CD4-positive, alpha-beta T cell treated with Interleukin-1 beta for 1 hour (primary cell): ENCODE measurements at places on chromosomes 6 and 20.
A peak's percentile ranks its signal among the peaks of the same experiment; 100 is the strongest.

DNA sequence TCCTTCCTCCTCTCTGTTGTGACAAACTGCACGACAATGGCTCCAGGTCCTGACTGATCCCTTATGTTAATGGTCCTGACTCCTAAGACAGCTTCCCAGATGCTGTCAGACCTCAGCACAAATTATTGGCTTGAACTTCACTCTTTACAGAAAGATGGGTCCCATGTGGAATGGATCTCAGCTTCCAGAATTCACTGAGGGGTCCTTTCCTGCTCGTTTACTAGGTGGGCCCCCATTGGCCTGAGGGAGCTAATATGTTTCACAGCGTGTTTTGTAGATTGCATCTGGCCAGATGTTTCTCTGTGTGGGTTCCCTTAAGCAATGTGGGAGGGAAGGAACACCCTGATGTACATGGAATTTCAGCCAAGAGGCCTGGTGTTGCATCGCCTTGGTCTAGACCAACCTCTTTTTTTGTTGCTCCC, 826.6 kb downstream of the MAFB start:
- no peak for DNase-seq

- no peak for DNase-seq
These were observed 161.0 kb downstream of the RALGAPA2 start for GRCh38 chr20:20551409-20551808.

- DNase-seq: no peak
These were observed 162.4 kb downstream of the FRK start for GRCh38 chr6:115898246-115898645.

GRCh38 chr6:37340639-37340943, 13.2 kb upstream of the RNF8 start:
- no peak for DNase-seq

DNA sequence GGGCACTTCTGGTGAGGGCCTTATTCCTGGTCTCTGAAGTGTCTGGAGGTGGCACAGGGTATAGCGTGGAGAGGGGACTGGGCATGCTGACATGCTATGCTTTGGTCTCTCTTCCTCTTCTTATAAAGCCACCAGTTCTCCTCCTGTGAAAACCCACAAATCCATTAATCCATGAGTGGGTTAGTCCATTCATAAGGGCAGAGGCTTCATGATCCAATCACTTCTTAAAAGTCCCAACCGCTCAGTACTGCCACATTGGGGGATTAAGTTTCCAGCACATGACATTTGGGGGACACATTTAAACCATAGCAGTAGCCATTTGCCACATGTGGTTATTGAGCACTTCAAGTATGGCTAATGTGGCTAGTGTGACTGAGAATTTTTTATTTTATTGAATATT, 3.8 kb upstream of the TRIB3 start:
- DNase-seq: no peak

GRCh38 chr6:170294298-170294730, 3.4 kb upstream of the DLL1 start:
- DNase-seq: no peak

- DNase-seq: peak; percentile 66
These were observed 648.0 kb upstream of the GJE1 start for GRCh38 chr6:141484711-141485110.

DNA sequence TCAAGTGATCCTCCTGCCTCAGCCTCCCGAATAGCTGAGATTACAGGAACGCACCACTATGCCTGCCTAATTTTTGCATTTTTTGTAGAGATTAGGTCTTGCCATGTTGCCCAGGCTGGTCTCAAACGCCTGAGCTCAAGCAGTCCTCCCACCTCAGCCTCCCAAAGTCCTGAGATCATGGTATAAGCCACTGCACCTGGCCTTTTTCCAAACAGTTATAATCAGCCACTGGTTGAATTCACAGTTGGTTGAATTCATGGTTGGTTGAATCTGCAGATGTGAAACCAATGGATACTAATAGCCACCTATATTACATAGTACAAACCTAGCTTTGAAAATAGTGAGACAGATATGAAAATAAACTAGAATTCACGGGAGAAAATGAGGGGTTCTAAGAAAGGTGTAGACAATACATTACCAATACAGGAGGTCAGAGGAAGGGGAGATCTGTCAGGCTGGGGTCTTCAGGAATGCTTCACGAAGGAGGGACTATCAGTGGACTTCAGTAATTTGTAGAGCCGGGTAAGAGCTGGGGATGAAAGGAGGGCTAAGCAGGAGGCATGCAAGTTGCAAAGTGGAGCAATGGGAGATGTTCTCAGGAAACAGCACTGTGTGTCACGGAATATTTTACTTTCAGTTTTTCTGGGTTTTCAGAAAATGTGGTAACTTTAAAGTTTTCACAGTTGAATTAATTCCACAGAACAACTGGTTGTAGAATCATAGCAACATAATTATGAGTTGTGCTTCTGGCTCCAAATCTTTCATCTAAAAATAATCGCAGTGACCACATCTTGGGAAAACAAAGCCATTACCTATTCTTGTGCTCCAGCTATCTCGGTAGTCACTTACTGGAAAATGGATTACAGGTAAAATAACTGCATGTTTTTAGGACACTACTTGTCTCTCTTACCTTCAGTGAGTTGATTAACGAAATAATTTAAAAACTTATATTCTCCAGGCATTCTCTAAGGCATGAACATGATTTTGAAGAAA, 12.9 kb upstream of the CEP85L start:
- DNase-seq: no peak

GRCh38 chr20:38298768-38299288, 5.1 kb upstream of the BPI start:
- no peak for DNase-seq

DNA sequence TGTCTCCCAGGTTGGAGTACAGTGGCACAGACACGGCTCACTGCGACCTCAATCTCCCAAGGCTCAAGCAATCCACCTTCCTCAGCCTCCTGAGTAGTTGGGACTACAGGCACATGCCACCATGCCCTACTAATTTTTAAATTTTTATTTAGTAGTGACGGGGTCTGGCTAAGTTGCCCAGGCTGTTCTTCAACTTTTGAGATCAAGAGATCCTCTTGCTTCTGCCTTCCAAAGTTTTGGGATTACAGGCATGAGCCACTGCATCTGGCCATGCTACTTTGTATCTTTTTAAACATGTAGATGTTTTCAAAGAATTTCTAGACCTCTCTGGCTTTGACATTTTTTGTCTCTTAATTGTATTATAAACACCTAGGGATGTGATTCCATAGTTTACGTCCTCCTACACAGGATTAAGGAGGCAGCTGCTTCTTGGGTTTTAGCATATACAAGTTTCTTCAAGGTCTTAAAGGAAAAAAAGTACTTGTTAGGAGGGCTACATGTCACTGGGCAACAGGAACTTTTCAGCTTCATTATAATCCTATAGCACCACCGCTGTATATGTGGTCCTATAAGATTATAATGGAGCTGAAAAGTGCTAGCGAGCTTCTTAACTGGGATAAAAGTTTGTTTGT, 1.3 kb downstream of the ADAT2 start:
- DNase-seq: no peak

DNA sequence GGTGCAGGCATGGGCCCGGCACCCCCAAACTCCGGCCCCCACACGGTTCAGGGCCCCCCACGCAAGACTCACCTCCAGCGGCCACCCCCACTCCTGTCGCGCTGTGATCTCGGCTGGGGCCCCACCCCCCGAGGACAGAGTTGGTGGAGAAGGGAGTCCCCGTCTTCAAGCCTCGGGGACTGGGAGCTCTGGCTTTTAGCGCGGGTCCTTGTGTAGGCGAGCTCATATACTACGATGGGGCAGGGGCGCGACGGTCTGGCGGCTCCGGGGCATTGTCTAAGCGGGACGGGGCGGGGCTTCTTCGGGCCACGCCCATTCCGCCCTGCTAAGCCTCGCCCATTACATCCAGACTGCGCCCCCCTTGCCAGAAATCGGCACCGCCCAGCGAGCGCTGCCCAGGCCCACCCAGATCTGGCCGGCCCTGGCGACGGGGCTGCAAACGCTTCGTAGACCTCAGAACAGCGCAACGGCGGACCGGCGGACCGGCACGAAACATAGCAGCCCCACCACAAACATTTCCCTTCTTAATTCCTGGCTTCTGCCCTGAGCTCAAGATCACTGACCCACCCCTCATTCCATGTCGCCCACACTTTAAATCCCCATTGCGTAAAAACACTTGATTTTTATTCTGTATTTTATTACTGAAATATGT, 1.0 kb upstream of the DDAH2 start:
- DNase-seq: peak; percentile 78

DNA sequence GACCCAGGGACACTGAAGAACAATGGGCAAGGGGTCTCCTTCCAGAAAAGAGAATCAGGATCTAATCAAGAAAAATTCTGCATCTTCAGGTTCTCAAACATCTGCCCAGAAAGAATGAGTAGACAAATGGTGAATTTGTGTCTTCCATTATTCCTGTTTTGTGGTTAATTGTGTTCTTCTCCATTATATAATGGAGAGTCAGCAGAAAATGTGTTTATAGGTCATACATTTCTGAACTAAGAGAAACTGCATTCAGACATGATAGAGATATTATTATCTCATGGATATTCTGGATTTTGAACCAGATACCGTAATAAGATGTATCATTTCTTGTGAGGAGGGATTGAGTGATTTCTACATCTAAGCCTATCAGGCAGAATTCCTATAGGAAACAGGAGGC, 581.7 kb upstream of the JAG1 start:
- DNase-seq: no peak

DNA sequence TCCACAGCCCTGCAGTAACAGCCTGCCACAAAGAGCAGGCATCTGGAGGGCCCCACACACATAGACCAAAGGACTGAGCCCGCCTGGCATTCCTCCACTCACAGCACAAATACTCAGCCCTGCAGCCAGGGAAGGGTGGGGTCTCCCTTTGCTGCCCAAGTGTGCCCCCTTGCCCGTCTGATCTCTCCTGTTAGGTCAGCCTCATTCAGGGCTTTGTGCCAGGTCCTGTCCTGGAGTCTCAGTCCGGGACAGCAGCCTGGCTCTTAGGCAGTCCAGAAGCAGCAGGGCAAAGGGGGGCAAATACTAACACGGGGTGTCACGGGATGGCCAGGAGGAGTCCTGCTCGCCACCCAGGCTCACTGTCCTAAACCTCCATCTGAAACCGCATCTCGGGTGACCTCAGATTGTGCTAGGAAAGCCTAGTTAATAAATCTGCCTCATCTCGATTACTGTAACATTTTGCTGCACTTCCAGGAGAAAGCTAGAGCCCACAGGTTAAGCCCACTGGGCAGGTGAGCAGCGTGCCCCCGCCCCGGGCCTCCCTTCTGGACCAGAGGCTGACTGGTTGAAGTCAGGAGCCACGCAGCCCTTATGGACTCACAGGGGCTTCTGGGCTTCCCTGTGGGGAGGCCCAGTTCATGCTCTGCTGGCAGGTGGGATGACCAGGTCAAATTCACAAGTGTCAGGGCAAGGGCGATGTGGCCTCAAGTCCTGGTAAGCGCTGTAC, 3.2 kb upstream of the OGFR start:
- DNase-seq: no peak

DNA sequence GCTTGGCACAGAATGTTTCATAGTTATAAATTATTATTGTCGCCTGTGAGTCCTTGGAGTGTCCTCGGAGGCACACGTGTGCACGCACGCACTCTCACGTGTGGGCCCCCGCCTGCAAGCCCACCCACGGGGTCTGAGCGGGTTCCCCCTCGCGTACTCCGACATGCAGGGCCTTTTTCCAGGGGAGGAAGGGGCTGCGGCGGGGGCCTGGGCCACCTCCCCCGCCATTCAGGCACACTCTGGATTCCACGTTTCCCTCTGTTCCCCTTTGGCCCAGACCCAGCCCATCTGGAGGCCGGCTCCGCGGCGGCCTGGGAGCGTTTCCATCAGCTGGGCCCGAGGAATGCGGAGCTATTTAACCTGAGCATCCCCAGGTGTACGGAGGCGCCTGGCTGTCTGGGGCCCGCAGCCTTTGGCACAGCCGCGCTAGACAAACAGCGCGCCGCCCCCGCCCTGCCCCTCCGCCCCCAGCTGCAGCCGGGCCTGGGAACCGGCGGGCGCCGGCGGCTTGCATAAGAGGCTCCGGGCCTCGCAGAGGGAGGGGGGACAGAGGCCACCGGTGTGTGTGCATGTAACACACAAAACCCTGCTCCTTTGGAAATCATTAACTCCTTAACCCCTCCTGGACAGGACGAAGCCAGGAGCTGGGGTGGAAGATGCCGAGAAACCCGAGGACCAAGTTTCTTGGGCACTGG, 3.3 kb downstream of the ID1 start:
- DNase-seq: no peak

DNA sequence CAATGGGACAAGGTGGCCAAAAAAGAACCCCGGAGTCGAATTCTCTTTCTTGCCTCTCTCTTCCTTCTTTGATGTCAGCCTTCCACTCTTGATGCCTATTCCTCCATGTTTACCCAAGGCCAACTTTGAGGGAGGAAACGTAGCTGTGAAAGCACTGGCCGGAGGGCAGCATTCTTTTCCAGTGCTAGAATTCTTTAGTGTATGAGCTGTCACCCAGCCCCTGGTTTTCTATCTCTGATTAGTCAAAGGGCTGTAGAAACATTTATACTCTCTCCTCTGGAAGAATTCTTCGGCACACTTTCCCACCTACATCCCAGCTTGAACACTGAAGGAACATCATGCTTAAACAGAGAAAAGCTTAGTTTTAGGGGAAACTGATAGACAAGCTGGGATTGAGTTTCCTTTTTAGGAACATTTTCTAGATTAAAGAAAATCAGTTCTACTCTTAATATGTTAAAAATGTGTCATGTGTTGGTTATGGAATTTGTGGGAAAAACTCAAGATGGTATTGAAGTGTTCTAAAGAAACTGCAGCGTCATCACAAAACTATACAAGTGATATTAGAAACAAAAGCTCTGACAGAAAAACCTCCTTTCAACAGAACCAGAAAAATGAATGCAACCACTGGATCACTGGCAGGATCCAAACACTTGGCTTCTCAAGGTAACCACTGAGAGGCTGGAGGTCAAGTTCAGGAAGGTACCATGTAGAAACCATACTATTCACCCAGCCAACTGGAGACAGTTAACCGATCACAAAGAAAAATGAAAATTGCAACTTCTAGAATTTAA, 20.7 kb upstream of the UTRN start:
- DNase-seq: no peak

- no peak for DNase-seq
These were observed 454.7 kb downstream of the TFAP2B start for GRCh38 chr6:51273228-51273961.

DNA sequence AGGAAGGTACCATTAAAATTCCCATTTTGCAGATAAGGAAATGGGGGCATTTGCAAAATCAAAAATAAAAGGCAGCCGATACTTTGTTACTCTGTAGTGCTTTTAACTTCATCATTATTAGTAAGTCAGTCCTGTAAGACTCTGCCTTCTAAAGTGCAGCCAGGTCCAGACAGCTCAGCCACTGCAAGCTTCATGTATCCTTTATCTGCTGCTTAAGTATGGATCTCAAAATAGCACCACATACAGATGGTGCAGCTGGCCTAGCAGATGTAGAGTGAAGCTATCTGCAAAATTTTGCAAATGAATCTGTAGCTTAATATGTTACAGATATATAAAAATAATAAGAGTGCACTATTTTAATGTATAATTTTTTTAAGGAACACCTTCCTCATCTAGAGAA, 53.4 kb downstream of the NUS1 start:
- DNase-seq: no peak
